ENCODE measurements at places on chromosomes 1 and 21. TPM values are rescaled to one million over a fixed set of nuclear protein-coding genes. Genes with fewer than 3 reads are reported as not detected.

The KLHDC9 gene
- 1.6 TPM for total RNA-seq

- DNase-seq, result peak; percentile 35
Observed at GRCh38 chr1:41915786-41916571, 2.7 kb downstream of the HIVEP3 start.

DNA sequence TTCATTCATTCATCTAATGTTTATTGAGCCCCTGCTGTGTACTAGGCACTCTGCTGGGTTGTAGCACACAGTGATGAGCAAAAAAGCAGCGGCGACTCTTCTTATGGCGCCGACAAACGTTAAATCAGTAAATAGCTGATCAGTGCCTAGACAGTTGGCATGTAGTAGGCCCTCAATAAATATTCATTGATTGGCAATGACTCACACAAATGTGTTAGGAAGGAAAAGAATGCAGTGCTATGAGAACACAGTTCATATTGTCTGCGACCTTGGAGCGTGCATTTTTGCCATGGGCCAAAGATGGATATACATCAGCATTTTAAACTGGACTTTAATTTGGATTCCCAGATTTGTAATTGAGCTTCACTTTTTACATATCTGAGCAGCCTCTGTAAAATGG is 52.0 kb downstream of the PRDM2 start:
- no peak for DNase-seq

GRCh38 chr1:180482425-180483275 is 19.7 kb downstream of the ACBD6 start:
- DNase-seq, result no peak

- no peak for DNase-seq
Observed at GRCh38 chr1:244104309-244105060, 53.4 kb downstream of the ZBTB18 start.

GRCh38 chr1:209805341-209805781 is 581 bp downstream of the IRF6 start:
- no peak for DNase-seq

DNA sequence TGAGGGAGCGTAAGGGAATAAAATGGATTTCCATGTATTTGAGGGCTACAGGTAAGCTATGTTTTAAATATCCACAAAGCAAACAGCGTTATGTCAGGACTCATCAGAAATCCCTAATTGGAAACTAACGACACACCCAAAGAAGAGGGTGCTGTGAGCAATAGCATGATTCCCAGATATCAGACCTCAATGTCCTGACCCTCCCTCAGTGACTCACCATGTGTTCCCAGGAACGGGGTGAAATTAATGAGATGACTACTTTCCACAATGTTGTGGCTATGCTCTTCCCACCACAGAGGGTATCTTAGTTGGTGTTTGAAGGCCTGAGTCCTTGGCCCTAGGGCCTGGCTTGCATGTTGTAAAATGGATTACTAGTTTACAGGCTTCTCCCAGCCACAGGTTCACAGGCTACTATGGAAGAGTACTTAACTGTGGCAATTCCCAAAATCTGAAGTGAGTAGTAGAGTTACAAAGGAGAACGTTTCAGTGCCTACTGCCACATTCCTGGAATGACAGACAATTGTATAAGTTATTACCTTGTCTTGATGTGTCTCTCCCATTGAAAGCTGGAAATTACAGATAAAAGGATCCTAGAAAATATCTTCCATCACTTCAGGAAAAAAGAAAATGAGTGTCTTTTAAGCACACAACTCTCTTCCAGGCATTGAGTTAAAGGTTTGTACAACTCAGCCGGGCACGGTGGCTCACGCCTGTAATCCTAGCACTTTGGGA is 1.7 kb upstream of the KRTAP11-1 start:
- no peak for DNase-seq

GRCh38 chr1:71083271-71083670 is 2.4 kb upstream of the ZRANB2 start:
- DNase-seq, result no peak

The ERVH48-1 gene
- total RNA-seq, result 0.43 TPM

The HES2 gene
- not detected for total RNA-seq

GRCh38 chr1:119551218-119551617 is 44.2 kb downstream of the HSD3B1 start:
- DNase-seq, result no peak

The HSD3B1 gene
- total RNA-seq, result not detected

DNA sequence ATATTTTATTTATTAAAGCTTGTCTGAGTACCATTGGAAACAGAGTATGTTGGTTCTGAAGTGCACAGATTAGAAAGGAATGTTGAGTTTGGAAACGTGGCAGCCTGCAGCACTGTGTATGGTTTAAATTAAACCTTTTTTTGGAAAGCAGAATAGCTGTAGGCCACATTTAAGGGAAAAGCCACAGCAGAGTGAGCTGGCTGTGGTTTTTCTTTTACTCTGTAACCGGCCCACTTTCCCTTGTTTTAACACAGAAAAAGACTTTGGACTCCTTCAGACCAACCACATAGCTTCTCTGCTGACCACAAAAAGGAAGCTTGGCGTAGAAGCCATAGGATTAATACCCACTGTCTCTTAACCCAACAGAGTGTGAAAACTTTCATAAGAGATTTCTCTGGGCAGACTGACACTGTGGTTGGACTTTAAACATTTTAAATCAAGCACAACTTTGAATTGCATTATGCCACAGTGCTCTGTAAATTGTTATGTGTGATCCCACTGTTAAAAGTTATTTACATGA is 75.2 kb downstream of the NFIA start:
- no peak for DNase-seq

- no peak for DNase-seq
Observed at GRCh38 chr1:41712695-41713094, 206.0 kb downstream of the HIVEP3 start.

- no peak for DNase-seq
Observed at GRCh38 chr1:61088163-61088974, 6.0 kb downstream of the NFIA start.

- DNase-seq, result no peak
Observed at GRCh38 chr1:59143133-59143487, 153.8 kb upstream of the FGGY start.

The MCL1 gene
- total RNA-seq, result 478 TPM

GRCh38 chr1:27360159-27361043 is 6.4 kb downstream of the MAP3K6 start:
- DNase-seq, result peak; percentile 37

DNA sequence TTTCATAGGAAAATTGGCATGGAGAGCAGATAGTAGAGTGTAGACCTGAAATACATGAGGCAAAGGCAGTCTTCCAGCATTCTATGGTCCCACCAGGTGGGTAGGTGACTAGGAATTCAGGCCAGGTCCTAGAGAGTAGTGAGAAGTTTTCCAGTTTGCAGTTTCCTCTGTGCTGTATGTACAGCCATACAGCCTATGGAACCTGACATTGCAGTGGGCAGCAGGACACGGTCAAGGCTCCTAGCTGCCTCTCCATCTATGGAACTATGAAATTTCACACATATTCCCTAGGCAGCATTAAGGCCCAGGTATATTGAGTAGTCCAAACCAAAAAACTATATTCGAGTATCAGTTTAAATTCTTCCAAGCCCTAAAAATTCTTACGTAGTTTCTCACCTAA is 16.3 kb downstream of the POGK start:
- DNase-seq, result no peak

DNA sequence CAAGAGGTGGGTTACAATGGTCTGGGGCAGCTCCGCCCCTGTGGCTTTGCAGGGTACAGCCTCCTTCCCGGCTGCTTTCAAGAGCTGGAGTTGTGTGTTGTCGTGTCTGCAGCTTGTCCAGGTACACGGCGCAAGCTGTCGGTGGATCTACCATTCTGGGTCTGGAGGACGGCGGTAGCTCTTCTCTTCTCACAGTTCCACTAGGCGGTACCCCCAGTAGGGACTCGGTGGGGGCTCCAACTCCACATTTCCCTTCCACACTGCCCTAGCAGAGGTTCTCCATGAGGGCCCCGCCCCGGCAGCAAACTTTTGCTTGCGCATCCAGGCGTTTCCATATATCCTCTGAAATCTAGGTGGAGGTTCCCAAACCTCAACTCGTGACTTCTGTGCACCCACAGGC is 12.3 kb upstream of the CDCP2 start:
- DNase-seq, result no peak

DNA sequence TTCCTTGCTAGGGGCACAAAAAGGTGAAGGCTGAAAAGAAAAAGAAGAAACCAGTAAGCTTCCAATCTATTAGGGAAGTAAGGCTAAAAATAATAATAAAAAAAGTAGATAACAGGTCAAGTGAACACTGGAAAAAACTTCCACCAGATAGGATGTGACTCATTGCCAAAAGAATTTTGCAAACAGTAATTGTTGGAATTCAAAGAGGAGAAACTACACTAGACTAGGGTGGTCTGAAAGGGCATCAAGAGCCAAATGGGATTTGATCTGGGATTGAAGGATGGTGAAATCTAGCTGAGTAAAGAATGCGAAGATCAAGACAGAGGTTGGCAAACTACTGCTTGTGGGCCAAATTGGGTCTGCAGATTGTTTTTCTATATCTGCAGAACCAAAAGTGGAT is 6.0 kb upstream of the ST6GALNAC3 start:
- DNase-seq, result no peak

DNA sequence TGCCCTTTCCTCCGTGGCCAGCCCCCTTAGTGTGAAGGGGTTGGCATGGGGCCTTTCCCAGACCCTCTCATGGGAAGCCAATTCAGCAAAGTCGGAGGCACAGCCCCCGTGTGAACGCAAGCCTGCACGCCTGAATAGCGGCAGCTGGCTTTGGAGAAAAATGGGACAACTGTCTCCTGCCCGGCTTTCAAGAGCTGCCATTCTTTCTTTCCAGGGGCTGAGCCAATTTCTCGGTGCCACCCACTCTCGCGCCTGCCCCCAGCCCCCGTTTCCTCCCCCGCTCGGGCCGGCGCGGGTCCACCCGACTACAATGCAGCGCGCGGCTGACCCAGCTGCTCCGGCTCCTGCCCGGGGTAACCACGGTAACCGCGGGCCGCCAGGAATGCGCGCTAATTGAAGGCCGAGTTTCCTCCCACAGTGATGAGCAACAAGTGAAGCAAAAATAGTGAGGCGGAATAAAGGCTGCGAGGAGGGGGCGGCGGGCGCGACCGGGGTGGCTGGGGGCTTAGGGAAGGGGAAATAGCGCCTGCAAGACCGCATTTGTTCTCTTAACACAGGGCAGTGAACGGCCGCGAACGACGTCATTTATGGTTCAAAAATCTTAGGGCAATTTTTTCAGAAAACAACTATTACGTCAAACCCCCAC is 27.8 kb downstream of the ILDR2 start:
- DNase-seq, result peak; percentile 4

- no peak for DNase-seq
Observed at GRCh38 chr21:38922474-38923235, 116.9 kb downstream of the ETS2 start.

GRCh38 chr1:54970901-54971300 is 9.5 kb upstream of the TMEM61 start:
- no peak for DNase-seq

GRCh38 chr1:166999075-166999474 is 10.0 kb downstream of the MAEL start:
- no peak for DNase-seq

The WNT2B gene
- 0.86 TPM for total RNA-seq

The KCNJ10 gene
- total RNA-seq, result not detected

DNA sequence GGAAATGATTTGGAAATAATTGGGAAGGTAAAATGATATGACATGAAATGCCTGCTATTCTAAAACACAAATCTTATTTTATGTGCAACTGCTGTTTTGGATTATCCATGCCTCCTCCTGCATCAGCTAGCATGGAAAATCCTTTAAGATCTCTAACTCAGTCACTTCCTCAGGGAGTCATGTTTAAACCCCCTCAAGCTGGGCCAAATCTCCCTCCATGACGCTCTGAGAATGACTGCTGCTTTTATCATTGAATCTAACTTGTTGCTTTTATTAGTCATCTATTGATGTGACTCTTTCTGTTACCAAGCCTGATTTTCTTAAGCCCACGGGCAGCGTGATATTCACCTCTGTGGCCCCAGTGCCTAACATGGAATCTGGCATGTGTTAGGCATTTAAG is 324.8 kb downstream of the DISC1 start:
- no peak for DNase-seq

DNA sequence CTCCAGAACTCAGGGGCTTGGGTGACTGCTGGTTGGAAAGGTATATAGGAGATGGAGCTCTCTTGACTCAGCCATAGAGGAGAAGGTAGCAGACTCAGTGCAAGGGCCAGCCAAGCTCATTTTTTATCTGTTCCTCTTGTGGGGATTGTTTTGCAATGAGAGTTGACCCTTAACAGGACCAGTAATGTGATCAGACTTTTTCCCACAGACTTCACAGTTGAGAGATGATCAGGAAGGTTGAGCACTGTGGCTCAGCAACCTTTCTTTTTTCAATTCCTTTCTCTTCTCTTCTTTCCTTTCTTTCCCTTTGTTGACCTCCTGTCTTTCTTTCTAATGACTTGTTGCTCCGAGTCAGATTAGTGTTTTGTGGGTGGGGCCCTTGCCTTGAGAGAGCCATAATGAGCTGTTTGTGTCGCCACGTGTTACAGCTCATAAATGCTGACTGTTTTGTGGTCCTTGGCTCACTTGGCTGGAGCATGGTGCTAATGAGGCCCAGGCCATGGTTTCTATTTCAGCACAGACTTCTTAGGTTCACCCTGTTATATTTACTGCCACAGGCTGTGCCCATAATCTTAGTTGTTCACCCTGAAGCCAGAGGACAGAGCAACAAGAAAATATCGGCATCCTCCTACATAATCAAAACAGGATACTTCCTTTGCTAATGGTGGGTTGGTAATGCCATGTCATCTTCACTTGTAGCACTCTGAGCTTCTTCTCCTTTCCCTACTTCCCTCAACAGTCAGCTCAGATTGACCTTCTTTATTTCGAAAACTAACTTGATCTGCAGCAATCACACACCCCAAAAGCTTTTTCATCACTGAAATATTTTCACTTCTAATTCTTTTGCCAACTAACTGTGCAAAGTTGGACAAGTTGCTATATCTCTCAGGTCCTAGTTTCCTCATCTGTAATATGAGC is 13.9 kb downstream of the ADAM30 start:
- DNase-seq, result no peak

The DENND2D gene
- total RNA-seq, result 128 TPM

DNA sequence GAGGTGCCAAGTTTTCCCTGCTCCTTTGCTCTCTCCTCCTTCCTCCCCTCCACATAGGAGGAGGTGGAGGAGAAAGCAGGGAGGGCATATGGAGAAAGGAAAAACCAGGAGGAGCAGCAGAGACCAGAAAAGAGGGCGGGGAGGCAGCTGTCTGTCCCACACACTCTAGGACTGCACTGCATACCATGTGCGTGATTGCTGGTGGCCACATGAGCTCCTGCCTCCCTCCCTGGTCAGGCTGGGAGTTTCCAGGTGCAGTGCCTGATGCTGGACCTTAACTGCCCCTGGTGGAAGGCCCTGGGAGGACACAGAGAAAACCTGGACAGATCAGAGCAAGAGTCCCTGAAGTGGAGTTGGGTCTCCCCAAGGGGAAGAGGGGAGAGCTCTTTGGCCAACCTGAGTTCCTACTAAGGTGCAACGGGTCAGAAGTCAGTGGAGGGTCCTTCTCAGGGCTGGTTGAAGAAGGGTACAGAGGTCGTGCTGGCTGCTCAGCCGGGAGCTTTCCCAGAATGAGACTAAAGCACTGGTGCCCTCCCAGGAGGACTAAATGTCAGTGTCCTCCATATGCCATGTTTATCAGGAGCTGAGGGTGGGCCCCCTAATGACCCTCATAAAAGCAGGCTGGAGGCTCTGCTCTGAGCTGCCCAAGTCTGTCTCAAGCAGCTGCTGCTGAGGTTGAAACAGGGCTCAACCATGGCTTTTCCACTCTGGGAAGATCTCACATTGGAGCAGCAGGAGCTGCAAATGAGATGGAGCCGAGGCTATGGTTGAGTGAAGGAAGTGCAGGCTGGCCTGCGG is 3.5 kb upstream of the LGR6 start:
- DNase-seq, result no peak

The CCDC27 gene
- not detected for total RNA-seq
